ENCODE measurements at places on chromosomes 5 and 9. TPM values are rescaled to one million over a fixed set of nuclear protein-coding genes. Genes with fewer than 3 reads are reported as not detected.

Gene FGF10
- not detected for total RNA-seq

Gene DPM2
- total RNA-seq = 44.5 TPM

Gene SPINK7
- total RNA-seq = not detected

Gene FBXO4
- 7.3 TPM for total RNA-seq

Gene BAAT
- total RNA-seq = 0.57 TPM

Gene SPINK13
- total RNA-seq = not detected

Gene CDO1
- total RNA-seq = not detected

Gene C5orf58
- total RNA-seq = not detected

Gene IL17B
- total RNA-seq = not detected

Gene MYORG
- 6.2 TPM for total RNA-seq

Gene ARL10
- 0.02 TPM for total RNA-seq

Gene MAMDC2
- total RNA-seq = 0.43 TPM

Gene IL4
- total RNA-seq = not detected

Gene RFX3
- 1.4 TPM for total RNA-seq

Gene IFNA21
- total RNA-seq = not detected

Gene DOK3
- 4.2 TPM for total RNA-seq

Gene MARCOL
- total RNA-seq = not detected

Gene ECSCR
- total RNA-seq = not detected

Gene PCDHGB1
- 1.7 TPM for total RNA-seq
